ENCODE measurements at places on chromosomes 1 and 21.

GRCh38 chr1:109791495-109792043, 27.8 kb upstream of the EPS8L3 start:
- DNase-seq, result no peak

GRCh38 chr1:234244482-234244881, 128.8 kb upstream of the COA6 start:
- no peak for DNase-seq

GRCh38 chr1:17891205-17892110, 136.3 kb downstream of the ACTL8 start:
- no peak for DNase-seq

DNA sequence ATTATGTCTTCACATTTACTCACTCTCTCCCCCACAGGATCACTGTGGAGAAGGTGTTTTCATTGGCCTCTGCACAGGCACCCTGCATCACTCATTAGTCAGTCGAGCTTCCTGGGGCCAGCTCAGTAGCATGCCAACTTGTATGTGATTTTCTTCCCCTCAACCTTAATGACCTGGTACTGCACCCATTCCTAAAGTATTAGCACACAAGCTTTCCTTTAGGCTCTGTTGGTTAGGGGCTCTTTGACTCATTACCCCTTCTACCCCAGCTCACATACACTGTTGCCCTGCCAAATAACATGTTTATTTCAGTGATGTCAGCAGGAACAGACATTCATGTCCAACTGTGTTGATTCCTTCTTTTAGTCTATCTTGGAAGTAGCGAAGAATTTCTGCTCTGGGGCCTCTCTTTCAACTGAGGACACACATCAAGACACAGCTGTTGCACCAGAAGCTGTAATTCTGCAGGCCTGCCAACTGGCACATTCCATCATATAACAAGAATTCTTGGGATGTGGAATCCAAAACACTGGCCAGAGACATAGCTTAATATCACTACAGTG, 603.5 kb upstream of the ADAMTS5 start:
- no peak for DNase-seq

- no peak for DNase-seq
Observed at GRCh38 chr1:25544243-25544764, 898 bp downstream of the LDLRAP1 start.

DNA sequence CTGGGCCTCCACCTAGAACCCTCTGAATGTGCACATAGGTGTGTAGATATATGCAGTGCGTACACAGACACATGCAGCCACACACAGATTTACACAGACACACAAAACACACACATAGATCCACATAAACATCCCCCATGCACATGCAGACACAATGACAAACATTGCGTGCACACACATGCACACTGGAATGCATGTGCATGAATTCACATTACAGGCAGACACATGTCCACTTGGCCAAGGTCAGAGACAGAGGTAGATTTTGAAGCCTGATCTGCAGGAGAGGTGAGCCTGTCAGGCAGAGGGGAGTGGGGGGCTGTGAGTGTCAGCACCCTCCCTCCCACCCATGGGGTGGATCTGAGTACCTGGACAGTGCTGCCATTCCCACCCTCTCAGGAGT, 338.5 kb downstream of the PTPRU start:
- no peak for DNase-seq

DNA sequence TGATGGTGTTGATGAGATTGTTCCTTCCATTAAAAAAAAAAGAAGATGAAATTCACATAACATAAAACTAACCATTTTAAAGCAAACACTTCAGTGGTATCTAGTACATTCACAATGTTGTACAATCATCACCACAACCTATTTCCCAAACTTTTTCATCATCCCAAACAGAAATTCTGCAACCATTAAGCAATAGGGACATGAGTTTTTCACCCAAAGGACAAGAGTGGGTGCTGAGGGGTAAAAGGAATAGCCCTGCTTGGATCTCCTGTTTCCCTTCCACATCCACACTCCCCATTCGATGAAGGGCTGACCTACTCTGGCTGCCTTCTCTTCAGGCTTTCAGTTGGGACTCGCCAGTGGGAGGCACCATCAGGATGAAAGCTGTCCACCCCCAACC, 59.3 kb downstream of the SLC9A1 start:
- DNase-seq, result no peak

GRCh38 chr1:234154320-234155251, 218.7 kb upstream of the COA6 start:
- DNase-seq, result peak; percentile 5

GRCh38 chr1:19547814-19548213, 62.5 kb upstream of the CAPZB start:
- DNase-seq, result no peak

DNA sequence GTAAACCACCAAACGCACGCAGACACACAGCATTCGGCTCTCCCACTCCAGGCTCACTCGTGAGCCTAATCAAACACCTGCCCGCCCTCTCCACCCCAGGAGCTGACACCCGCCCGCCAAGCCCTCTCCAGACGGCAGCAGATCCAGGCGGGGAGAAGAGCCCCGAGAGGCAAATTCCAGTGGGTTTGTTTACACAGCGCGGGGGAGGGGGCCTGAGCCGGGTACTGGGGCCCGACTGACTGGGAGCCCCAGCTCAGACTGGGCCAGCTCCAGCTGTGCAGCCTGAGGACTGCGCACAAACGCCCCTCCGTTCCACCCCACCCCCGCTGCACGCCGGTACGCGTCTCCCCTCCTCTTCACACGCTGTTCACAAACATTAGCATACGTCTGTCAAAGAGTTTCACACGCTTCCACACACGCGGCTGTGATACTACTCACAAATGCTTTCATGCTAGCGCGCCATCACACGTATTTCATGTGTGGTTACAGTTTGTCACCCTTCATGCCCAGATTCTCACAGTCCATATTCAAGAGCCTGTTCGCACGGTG, 1.0 kb upstream of the EFNA1 start:
- DNase-seq, result peak; percentile 45

GRCh38 chr1:37399205-37399604, 75.2 kb upstream of the ZC3H12A start:
- no peak for DNase-seq

- DNase-seq, result no peak
Observed at GRCh38 chr1:212683357-212683722, 16.3 kb downstream of the BATF3 start.

DNA sequence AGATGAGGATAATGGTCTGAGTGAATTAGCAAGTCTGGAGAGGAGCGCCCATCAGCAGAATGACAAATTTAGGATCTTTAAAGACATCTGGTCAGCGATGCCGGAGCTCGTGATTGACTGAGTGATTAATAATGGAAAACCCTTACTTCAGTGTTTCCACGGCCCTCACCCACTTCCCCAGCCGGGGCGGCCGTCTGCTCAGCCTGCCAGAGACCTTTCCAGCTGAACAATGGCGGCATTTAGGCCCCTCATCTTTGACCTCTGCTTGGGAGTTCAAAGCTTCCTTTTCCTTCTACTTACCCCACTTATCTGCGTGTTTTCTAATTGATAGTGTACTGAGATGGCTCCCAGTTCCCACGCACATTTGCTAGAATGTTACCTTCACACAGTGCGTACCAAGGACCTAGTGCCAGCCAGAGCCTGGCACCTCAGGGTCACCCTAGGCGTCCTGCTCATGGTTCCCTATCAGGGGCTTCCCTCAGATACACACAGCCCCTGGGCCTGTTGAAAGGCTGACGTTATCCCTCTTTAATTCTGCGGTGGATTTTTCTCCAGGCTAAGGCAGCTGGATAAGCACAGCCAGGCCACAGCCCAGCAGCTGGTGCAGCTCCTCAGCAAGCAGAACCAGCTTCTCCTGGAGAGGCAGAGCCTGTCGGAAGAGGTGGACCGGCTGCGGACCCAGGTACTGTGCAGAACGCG, 232.8 kb downstream of the SDCCAG8 start:
- DNase-seq, result no peak

- no peak for DNase-seq
Observed at GRCh38 chr1:63863145-63863544, 89.3 kb downstream of the ROR1 start.

GRCh38 chr1:39653546-39654031, 14.1 kb upstream of the HEYL start:
- peak; percentile 68 for DNase-seq

GRCh38 chr21:37398697-37399096, 32.1 kb downstream of the DYRK1A start:
- DNase-seq, result no peak

DNA sequence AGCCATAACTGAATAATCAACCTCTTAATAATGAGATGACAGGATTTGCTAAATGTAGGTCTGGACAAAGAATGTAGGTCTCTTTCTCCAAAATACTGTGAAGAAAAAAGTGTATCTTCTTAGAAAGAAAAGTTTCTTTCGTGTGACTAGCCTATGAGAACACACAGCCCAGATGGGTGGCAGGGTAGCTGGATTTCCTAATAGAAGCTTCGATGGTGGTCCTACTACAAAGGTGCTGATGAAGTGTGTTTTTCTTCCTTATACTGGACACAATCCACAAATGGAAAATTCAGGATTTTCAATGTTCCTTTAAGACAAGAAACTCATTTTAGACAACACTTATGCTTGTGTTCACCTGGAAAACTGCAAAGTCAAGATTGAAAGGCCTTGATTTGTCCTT, 90.2 kb upstream of the ZNHIT6 start:
- DNase-seq, result no peak

DNA sequence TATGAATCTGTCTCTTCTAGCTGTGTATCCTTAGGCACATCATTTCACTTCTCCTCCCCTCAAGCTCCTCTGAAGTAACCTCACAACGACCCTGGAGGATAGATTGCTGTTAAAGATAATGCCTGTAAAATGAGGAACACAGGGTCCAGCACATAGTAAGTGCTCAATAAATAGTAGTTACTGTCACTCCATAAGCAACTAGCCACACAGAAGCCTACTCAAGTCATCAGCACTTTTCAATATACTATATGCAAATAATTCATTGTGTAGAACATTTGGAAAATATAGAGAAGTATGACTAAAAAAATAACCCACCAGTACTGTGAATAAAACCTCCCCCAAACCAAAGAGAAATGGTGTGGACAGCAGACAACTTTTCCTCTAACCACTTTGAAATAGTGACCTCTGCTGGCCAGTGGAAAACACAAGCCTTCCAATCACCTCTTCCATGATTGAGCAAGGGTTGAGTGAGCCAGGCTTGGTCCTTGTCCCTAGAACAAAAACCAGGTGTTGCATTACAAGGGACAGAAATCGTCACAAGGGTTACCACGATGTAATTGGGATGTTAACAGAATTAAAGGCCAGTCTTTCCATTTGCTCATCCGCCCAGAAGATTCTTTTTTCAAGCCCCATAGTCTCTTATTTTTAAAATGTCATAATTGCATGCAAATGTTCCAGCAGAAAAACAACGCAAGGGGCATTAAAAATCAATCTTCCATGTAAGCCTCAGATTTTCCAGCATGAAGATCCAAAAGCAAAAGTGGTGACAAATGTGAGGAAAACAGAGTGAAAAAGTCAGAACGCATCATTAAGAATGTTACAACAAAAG, 15.7 kb upstream of the GLIS1 start:
- no peak for DNase-seq

GRCh38 chr1:26003756-26004155, 5.9 kb upstream of the PAFAH2 start:
- DNase-seq, result no peak

- DNase-seq, result no peak
Observed at GRCh38 chr1:235330918-235331285, 2.5 kb downstream of the GGPS1 start.

GRCh38 chr1:117857418-117857817, 72.0 kb downstream of the GDAP2 start:
- no peak for DNase-seq

DNA sequence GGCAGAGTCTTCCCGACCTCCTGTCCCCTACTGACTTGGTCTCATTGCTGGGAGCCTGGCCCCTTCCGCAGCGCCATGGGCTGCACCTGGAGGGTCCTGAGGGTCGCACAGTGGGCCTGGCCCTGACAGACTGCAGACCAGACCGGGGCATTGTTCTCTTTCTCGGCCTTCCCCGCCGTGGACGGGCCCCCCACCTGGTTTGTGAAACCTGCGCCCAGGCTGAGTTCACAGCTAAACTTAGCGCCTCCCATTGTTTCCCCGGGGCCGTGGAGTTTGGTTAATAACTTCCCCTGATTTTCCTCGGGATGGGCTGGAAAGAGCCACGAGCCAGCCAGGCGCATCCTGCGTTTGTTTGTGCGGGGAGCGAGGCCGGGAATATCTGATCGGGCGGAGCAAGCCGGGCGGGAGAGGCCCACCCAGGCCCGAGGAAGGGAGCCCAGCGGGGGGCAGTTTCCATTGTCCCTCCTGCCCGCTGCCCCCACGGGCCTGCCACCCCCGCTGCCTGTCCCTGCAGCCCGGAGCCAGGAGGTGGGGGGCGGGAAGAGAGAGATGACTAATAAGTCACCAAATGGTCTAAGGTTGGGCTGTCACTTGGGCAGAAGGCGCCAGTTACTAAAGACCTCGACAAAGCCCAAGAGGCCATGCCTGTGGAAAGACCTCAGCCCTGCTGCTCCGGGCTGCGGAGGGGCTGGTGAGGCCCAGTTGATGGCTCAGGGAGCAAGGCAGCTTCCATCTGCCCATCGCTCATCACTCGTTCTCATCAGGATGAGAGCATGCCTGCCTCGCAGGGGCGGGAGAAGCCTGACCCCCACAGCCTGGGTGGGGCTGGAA, 39.0 kb upstream of the ARHGEF16 start:
- DNase-seq, result no peak

DNA sequence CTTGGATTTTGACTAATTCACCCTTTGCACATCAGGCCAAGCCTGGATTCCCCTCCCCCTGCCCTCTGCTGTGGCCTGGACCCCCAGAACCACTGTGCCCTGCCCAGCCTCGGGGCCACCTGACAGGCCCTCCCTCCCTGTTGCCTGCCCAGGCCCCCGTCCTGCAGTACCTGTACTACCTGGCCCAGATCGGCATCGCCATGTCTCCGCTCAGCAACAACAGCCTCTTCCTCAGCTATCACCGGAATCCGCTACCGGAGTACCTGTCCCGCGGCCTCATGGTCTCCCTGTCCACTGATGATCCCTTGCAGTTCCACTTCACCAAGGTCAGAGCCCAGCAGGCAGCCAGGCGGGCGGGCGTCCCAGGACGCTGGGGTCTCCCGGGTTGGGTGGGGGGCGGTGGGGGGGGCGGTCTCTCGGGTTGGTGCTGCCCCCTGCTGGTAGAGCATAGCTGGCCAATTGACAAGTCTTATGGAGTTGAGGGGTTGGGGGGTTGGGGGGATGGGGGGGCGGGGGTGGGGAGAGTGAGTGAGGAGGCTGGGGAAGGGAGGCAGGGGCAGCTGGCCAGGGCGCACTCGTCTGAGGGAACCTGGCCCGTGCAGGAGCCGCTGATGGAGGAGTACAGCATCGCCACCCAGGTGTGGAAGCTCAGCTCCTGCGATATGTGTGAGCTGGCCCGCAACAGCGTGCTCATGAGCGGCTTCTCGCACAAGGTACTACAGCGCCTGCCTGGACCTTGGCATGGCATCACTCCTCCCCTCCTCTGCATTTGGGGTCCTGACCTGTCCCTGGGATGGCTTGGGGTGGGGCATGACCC, 10.7 kb downstream of the AMPD2 start:
- DNase-seq, result no peak
